ENCODE measurements at places on chromosomes 5 and 9. TPM values are rescaled to one million over a fixed set of nuclear protein-coding genes. Genes with fewer than 3 reads are reported as not detected.

DNA sequence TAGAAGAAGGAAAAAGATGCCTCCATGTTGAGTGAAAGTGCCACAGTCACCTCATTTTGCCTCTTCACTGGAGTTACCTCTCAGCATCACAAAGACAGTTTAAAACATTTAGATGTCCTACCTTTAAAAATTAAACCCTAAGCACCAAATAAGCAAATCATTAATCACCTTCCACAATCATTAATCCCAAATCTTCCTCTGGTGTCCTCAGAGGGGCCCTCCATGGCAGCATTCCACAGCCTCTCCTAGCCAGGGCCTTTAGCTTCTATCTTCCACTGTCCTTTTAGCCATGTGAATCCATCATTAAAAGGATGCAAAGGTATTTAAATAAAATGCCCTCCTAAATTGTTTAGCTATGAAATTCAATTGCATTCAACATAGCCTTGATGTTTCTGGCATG is 310.8 kb downstream of the PDE4D start:
- no peak for DNase-seq

DNA sequence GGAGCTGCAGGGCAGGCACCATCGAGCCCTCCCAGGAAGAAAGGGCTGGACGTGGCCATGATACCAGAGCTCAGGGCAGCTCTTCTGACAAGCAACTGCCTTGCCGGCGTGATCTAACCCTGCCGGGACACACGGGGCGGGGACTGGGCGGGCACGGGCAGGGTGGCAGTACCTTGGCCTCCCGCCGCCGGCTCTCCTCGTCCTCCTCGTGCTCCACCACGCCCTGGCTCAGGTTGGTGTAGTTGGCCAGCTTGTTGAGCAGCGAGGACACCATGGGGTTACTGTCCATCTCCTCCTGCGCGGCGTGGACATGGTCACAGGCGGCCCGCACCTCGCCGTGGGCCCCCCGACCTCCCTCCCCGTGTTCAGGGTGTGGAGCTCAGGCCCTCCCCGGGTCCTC is 18.5 kb downstream of the SLC12A7 start:
- DNase-seq = no peak

SLC2A6 gene
- 21.1 TPM for total RNA-seq

GARIN3 gene
- not detected for total RNA-seq

RANBP17 gene
- total RNA-seq = 15.9 TPM

DNA sequence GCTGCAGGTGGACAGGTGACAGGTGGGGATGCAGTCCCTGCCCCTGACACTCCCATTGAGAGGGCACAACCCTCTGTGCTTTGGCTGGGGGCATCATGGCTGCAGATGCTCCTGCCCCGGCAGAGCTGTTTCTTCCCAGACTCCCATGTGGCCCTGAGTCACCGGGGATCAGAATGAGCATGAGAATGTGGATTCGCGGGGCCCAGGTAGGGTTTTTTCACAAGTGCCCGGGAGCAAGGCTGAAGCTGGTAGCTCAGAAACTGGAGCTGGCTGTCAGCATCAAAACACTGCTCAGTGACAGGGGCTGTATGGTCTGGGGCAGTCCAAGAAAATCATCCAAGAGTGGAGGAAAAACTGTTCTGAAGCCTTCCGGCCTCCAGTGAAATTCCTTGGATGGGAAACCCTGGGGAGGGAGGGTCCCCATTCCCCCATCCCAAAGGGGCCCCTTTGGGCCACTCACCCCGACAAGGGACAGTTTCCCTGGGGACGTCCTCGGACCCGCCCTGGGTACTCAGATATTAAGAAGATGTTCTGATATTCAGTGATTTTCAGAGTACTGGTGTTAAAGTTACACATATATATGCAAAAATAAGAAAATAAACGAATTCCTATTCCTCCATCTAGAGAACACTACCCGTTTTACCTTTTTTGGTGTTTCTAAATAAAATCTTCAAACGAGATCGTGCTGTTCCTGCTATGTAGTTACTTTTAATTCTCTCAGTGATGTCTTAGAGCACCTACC is 120.1 kb upstream of the LPCAT1 start:
- no peak for DNase-seq

DNA sequence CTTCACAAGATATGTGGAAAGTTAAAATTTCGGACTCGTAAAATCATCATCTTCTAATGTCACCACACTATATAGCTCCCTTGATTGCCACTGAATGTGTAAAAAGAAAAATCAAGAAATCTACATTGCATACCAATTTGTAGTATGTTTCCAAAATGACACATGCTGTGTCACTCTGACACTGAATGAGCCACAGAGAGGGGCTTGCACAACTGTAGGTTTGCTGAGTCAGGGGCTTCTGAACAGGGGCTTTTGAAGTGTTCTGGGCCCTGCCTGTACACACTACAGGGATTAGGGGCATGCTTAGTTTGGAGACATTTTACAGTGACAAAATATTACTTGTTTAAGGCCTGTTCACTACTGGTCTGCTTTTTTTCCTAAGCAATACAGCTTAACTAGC is 234.4 kb upstream of the GRAMD2B start:
- DNase-seq = no peak

PRR16 gene
- 9.1 TPM for total RNA-seq

DNA sequence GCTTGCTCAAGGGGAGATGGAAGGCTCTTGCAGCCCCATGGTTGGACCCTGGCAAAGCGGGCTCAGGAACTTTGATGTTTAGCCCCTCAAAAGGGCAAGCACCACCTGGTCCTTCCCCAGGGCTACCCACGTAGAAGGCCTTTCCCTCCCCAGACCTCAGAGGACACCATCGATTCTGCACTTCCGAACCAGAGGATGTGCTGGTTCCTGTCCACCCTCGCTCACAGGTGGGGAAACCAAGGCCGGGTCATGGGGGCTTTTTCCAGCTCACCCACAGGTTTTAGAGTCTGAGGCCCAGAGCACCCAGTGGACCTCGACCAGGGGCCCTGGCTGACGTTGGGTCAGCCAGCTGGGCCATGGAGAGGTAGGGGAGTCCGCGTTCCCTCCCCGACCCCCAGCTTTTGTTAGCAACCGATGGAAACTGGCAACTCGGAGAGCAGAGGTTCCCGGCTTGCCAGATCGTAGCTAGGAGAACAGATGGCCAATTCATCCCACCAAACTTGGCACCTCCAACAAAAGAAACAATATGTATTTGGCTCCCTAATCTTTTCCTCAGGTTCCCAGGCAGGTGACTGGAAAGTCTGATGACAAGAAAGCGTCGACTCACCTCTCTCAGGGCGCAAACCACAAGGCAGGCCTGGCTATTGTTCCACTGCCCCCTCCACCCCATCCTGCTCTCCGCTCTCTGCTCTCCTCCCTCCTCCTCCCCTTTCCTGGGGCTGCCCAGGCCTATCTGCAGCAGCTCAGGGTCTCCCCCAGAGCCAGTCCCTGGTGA is 167.6 kb upstream of the SMIM23 start:
- no peak for DNase-seq

GRCh38 chr9:110977259-110977709 is 61.0 kb downstream of the LPAR1 start:
- peak; percentile 80 for DNase-seq

DNA sequence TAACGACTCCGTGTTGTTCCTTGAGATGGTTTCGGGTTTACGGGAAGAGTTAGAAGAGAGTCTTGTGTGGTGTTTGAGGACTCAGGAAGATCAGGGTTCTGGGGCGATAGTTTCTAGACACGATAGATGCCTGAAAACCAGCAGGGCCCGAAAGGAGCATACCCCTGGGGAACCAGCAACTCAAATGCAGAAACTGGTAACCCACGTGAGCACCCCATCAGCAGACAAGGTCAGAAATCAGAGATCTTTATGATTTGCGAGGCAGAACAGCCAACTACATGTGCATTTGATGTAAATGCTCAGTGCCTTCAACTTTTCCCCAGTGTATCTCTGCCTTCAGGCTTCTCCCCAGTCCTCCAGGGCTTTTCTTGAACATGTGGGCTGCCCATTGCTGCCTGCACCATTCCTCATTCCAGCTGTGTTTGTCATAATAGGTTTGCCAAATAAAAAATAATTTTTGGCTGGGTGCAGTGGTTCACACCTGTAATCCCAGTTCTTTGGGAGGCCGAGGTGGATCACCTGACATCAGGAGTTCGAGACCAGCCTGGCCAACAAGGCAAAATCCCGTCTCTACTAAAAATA is 75.1 kb downstream of the BASP1 start:
- DNase-seq = no peak

- DNase-seq = no peak
These were observed 25.0 kb downstream of the ABHD17B start for GRCh38 chr9:71886015-71886414.

DNA sequence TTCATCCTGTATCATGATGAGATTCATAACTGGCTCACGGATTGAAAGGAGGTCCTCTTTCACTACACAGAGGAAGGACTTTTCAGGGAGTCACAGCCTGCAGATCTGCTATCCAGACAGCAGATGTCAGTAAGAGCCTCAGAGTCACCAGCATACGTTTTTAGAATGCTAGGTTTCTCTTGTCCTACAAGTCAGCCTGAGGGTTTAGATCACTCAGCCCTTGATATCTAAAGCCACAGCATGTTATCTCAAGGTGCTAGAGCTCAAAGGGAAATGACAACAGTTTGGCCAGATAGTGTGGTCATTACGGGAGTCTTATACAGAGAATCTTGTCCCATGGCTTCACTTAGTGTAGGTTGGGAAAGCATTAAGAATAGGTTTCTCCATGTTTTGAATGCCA is 30.9 kb upstream of the SLC46A2 start:
- DNase-seq = peak; percentile 42

GRCh38 chr5:39506211-39506610 is 81.4 kb upstream of the DAB2 start:
- no peak for DNase-seq

DNA sequence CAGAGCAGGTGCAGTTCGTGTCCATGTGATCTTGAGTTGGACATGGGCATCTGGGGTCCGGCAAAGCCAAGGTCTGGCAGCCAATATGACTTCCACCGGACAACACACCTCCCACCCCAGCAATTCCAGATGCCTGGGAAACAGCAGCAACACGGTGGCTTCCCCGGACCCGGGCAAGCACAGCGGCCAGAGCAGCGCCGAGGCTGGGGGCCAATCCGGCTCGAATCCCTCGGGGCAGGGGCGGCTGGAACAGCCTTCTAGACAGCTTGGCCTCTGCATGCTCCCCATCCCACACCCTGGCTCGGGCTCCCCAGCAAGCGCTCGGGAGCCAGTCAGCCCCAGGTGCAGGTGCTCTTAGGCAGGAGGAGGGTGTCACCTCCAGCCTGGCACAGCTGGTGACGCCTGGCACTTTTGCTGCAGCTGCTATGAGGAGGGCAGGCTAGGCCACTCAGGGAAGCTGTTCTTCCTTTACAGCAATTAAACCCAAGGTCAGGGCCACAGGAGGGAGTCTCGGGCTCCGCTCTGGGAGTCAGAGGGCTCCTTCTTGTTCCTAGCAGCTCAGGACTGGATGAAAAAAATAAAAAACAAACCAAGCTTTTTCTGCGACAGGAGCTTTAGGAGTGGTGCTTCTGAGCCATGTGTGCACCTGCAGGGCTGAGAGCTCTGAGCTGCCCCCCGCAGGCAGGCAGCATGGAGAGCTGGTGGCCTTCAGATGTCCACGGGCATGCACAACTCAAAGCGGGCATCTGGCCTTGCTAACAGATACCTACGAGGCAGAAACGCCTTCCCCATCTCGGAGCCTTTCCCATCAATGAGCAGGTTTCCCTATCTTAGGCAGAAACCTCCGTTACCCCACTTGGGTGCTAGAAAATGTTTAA is 28.2 kb downstream of the DBH start:
- no peak for DNase-seq

- peak; percentile 45 for DNase-seq
These were observed 13.5 kb downstream of the IL12B start for GRCh38 chr5:159316519-159317383.

DNA sequence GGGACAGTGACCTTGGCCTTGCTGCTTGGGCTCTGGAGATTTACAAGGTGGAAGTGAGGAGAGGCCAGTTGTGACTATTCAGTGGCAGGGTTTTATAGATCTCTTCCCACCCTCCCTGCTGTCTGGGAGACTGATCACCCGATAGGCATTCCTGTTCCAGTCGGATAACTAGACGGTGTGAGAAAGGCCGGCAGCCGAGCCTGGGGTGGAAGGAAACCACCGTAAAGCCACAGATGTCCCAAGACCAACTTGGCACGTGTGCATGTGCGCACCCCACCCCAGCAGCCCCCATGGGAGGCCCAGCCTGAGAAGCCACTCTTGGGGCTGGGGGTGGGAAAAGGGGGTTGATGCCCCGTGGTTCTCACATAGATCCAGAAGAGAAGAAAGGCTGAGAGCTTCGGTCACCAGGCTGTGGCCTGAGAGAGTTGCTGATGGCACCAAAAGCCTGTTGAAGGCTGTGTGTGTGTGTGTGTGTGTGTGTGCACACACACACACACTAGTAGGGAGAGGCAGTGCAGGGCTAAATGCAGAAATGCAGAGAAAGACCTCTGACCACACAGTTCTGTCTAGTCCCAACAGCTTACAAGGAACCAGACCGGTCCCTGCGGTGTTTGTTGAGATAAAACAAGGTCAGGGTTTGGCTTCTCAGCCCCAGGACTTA is 225.8 kb downstream of the FANCC start:
- peak; percentile 89 for DNase-seq

DNA sequence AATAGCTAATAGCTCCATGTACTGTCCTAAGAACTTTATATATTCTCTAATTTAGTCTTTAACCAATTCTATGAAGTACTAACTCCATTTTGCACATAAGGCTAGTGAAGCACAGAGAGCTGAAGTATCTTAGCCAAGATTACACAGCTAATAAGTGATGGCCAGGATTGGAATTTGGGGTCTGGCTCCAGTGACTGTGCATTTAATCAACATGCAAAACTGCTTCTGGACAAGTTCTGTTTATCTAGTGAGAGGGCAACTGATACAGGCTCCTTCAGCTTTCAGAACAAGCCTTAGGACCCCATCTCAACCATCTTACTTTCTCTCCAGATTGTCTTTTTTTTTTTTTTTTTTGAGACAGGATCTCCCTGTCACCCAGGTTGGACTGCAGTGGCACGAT is 21.3 kb downstream of the SLC25A25 start:
- no peak for DNase-seq

KLF4 gene
- 3.2 TPM for total RNA-seq

DNA sequence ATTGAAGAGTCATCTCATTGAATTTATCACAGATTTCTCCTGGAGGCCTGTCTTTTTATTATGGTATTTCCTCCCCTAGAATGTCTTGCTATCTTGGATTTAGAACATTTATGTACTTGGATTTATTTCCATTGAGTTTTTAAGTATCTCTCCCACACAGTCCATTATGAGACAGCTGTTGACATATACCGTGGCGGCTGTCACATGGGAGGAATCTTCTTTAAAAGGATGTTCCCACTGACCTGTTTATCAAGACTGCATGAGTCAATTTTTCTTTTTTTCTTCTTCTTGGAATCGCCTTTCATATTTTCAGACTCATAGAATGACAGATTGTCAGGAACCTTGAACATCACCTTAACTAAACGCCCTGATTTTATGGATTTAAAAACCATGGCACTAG is 2.9 kb upstream of the CAVIN4 start:
- DNase-seq = no peak

GRCh38 chr5:19739671-19740070 is 248.3 kb downstream of the CDH18 start:
- no peak for DNase-seq

Data from astrocyte (in vitro differentiated cells and primary cell).